ENCODE measurements at places on chromosomes 11 and 22. TPM values are rescaled to one million over a fixed set of nuclear protein-coding genes. Genes with fewer than 3 reads are reported as not detected.

DNA sequence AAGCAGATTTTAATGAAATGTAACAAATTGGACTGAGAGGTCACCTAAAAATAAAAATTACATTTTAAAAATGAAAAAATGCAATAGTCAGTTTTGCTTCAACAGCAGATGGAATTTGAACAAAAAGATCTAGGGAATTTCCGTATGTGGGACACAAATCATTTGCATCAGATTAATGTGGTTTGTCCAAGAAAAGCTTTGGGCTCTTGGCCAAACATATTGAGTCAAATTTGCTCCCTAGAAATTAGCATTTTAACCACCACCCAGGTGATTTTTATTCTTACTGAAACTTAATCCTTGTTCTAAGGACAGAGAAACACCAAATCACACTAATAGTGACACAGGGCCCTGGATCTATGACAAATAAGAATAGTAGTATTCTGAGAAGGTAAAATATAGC, 1477.8 kb downstream of the FAM181B start:
- no peak for DNase-seq

- no peak for DNase-seq
These were observed 157.0 kb downstream of the BRD1 start for GRCh38 chr22:49670456-49671330.

DNA sequence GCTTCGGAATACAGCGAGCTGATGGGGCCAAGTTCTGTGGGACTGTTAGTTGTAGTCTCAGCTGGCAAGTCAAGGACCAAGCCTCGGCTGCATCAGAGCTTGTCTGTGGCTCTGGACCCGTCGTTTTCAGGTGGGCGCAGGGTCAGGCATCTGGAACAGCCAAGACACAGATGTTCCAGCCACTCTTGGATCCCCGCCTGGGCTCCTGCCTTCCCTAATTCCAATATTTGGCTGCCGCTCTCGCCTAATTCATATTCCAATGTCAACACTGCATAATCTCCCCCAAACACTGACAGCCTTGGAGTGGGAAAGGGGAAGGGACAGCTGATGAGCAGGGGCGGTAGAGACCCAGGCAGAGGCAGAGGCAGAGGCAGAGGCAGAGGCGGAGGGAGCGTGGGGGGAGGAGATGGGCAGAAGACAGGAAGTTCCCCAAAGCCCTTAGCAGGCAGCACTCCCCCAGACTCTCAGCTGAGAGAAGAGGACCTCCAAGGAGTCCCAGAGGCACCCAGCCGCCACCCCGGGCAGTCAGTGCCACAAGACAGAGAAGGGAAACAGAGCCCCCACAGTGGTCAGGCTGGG, 49.6 kb upstream of the SLC35C1 start:
- DNase-seq = no peak

DNA sequence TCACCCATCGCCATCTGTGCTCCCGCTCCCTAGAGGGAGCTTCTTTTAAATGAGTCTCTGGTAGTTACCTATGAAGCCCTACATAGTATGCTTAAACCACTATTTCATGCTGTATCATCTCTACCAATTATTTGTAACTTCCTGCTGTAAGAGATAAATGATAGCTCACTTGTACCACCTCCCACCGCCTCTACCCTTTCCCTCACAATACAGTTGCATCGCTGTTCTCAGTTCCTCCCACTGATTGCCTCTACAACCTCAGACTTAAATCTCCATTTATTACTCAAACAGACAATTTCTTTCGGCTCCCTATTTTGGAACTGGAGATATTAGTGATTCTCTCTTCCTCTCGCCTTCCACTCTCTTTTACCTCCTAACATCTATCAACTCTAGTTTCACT, 222.9 kb upstream of the ZC3H12C start:
- no peak for DNase-seq

DNA sequence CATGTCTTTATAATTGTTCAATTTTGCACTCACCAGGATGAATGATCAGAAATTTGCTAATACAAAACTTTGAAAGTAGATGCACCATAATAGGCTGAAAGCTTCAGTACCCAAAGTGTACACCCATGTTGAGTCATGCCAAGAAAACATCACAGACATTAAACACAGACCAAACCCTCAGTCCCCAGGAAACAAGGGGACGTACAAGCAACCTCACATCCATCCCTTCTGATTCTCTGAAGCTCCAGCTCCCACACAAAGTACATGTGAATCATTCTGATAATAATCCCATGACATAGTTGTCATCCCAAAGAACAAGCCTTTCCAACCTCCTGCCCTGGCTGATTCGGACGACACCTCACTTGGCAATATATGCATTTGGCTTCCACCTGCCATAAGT, 183.8 kb downstream of the SNX19 start:
- DNase-seq = no peak

CHCHD10 gene
- total RNA-seq = 252 TPM

DNA sequence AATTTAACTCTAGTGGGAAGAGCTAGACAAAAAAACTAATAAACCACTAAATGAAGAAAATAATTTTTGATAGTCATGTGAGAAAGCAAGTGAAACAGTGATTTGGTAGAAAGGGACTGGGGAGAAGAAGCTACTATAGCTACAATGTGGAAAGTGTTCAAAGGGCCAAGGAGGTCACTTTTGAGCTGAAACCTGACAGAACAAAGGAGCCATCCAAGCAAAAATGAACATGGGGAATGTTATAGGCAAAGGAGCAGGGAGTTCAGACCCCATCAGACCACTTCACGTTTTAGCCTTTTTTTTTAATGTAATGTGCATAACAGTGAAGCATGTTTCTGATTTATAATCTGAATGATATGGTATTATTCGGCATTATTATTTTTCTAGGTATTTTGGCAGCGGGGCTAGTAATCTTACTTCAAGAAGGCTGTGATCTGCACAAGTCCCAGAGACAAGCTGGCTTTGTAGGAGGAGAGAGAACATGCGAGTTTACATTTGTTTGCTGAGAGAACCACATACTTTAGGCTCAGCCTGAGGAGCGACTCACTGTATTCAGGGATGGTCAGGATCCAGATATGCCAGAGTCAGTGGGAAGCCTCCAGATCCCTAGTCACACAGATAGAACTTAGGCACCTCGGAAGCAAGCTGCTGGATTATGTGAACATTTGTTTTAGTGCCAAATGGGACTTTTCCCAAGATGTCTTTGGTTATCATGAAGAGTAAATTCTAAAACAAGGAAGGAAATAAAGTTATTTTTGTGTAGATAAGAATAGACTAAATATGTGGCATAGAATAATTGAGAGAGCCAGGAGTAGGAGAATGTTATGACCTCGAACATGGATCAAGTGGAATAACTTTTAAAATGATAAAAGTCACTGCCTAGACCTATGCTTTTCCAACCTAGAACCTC, 118.6 kb downstream of the TRIM44 start:
- DNase-seq = no peak

GRCh38 chr11:10021563-10021962, 272.5 kb downstream of the SBF2 start:
- no peak for DNase-seq

GRCh38 chr11:79461666-79462645, 21.1 kb upstream of the TENM4 start:
- no peak for DNase-seq

DNA sequence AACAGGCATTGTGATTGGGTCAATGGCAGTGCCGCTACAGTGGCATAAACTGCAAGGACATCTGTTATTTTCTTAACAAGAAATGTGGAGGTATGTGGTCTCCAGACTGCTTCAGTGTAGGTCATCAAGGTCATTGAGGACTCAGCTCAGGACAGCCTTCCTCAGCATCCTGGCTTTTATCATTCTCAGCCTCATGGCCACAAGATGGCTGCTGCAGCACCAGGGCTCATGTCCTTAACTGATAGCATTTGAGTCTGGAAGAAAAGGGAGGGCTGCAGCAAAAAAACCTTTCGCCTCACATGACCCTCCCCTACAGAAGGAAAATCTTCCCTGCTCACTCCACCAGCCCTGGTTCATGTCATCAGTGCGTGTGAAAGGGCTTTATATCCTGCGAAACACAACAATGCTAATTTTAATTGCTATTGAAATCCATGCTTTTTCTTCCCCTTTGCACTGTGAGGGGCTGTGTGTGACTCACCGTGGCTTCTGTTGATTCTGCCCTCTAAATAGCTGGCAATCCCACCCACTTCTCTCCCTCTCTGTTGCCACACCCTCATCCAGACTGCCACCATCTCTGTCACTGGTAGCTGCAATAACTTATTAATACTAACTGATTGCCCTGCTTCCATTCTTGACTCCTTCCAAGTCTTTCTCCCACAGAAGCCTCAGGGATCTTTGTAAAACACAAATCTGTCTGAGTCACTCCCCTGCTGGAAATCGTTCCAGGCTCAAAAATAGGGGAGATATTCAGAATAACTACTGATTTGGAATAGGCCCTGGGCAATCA, 43.8 kb downstream of the CHRDL2 start:
- no peak for DNase-seq

GRCh38 chr11:42890773-42891172, 421.0 kb upstream of the API5 start:
- DNase-seq = no peak

DNA sequence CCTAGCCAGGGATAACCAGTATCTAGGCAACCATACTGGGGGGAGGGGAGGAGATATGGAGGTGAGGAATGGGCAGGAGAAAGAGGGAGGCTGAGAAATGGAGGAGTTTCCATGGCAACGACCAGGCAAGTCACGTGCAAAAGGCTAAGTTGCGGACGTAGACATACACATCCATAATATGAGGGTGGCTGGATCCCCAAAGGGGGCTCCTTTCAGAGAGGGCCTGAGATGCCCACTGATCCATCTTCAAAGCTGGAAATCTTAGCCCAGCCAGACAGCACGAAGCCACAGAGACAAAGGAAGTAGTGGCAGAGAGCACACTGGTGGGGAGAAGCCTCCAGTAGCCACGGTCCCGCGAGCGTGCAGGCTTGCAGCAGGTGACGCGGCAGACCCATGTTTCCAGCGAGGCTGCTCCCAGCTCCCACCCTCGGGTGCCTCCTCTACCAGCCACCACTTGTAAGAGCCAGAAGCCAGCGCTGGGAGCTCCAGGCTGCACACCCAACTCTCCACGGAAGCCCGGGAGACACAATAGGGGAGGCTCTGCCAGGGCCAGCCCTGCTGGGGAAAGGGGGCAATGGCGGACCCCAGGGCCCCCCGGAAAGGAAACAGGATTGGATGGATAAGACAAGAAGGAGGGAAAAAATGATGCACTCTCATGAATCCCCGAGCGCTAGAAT, 938 bp downstream of the FXYD6 start:
- no peak for DNase-seq

GRCh38 chr11:96794152-96794551, 404.3 kb downstream of the JRKL start:
- DNase-seq = no peak

- DNase-seq = no peak
These were observed 65.3 kb downstream of the TBC1D22A start for GRCh38 chr22:46827781-46828180.

DNA sequence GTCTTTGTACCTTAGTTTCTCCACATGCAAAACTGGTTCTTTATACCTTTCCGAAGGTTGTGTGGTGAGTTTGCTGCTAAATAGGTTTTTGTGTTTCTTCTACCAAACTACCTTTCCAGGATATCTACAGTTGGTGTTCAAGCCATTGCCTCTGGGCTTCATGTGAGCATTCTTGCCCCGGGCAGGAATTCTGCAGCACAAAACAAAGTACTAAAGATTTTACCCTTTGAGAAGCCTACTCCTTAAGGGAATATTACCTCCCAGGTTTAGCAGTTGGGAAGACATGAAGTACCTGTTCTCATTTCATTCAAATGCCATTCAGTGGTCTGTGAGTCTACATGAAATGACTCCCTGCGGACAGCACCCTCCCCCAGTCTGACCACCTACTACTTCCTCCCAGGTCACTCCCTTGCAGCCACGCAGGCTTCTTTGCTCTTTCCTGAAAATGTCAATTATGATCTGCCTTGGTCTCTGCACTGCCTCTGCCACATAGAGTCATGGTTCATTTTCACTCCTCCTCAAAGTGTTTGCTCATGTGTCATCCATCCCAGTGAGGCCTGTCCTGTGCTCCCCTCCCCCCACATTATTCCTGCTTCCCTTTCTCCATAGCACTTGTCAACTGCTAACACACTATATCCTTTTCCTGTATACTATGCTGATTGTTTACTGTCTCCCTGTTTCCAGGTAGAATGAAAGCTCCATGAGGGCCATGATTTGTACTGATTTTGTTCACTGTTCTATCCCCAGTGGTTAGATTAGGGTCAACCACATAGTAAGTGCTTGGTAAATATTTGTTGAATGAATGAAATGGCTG, 36.9 kb downstream of the PACS1 start:
- no peak for DNase-seq

RAG2 gene
- total RNA-seq = not detected

DNA sequence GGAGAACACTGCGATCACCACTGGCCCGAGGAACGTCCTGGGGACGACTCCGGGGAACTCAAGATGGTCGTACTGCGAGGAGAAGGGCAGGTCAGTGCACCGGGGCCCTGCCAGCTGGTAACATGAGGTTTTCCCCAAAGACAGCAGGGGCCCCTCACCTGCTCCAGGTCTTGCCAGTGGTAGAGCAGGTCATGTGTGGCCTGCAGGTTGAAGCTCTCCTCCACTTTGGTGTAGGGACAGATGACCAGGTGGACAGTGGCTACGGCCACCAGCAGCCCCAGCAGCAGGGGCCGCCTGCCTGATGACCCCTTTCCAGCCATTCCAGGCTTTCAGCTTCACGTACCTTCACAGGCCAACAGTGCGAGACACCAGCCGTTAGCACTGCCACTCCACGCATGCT, 4.8 kb downstream of the ALG12 start:
- DNase-seq = no peak

DNA sequence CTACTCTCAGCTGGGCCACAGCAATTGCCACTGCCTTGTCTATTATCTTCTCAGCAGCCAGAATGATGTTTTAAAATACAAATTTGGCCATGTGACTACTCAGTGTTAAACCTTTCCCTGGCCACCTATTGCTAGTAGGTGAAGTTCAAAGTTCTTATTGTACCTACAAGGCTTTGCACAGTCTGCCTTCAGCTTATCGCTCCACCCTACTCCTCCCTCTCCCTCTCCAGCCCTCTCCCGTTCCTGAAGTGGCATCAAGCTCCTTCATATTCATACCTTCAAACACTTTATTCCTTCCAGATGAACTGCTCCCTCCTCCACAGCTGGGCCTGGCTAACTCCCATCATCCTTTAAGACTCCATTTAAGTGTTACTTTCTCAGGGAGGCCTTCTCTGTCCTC, 37.3 kb downstream of the OR10A6 start:
- no peak for DNase-seq

DNA sequence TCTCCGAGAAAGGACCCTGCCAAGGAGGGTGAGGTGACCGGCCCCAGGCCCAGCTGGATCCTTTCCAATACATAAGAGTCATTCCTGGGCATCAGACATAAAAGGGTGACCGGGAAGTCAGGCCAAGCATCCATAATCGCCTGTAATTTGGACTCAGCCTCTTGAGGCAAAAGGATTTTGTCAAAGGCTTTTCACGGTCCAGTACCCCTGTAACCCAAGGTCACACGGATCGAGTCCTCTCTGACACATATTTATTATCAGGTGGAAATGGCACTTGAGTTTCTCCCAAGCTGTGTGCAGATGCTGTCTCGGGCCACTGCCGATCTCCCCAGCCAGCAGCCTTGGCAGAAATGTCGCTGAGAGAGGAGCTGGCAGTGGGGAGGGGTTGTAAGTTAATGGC, 556.5 kb downstream of the MN1 start:
- DNase-seq = no peak

All from OCI-LY7 (cell line).